ENCODE measurements at places on chromosomes 5 and 9.

DNA sequence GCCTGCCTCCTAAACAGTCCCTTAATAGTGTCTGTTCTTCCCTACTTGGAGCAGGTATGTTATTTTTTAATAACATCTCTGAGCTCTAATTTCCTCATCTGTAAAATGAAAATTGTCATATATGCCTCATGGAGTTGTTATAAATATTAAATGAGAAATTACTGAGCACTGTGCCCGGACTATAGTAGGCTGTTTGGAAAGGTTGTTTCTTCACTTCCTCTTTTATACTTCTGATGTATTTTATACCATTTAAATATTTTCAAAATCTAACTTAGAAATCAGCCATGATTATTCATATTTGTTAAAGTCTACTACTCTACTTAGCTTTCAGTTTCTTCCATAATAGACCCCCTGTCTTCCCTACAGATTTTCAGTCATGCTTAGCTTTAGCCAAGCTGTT is 30.5 kb upstream of the HAPLN1 start:
- DNase-seq: no peak

DNA sequence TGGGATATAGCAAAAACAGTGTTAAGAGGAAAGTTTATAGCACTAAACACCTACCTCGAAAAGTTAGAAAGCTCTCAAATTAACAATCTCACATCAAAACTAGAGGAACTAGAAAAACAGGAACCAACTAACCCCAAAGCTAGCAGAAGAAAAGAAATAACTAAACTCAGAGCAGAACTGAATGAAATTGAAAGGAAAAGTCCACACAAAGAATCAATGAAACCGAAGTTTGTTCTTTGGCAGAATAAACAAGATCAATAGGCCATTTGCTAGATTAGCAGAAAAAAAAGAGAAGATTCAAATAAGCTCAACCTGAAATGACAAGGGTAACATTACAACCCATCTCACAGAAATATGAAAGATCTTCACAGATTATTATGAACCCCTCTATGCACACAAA is 234.8 kb upstream of the ISL1 start:
- no peak for DNase-seq

- DNase-seq: no peak
Measured at GRCh38 chr9:132969783-132970182, 8.7 kb upstream of the GFI1B start.

DNA sequence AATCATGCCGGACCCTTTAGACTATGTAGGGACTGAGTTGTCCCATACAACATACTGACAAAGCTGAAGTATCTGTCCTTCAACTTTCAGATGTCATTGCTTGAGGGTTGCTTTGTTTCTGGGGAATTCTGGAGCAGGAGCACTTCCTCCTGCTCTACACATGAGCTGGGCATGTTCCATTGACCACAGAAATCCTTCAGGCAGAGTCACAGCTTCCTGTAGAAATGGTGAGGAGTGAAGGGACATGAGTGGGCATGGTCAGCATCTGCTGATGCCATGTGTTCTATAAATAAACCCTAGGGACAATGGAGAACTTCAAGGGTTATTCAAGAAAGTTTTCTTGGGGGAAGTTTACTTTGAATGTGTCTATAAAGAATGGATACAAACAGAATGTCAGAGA is 296.6 kb upstream of the FBXL7 start:
- DNase-seq: no peak

GRCh38 chr5:87418506-87418905 is 5.8 kb upstream of the CCNH start:
- DNase-seq: no peak

GRCh38 chr9:131657037-131657377 is 82.9 kb downstream of the RAPGEF1 start:
- no peak for DNase-seq

DNA sequence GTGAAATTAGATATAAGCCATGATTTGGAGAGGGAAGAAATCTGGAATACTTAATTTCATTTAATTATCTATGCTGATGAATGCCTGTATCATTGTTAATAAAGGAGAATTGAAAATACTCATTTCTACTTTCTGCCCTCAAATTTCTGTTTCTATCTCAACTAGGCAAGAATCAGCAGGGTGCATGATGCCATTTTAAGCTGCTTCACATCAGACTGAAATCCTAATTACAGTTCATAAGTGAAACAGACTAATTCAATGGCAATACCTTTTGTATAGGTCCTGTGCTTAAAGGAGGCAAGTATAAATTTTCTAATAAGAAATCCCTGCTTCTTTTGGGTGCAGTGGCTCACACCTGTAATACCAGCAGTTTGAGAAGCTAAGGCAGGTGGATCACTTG is 22.3 kb upstream of the TAL2 start:
- no peak for DNase-seq

GRCh38 chr9:115672477-115673316 is 480.9 kb upstream of the PAPPA start:
- DNase-seq: peak; percentile 10

- DNase-seq: peak; percentile 17
Measured at GRCh38 chr5:9829621-9830020, 199.5 kb upstream of the TAS2R1 start.

DNA sequence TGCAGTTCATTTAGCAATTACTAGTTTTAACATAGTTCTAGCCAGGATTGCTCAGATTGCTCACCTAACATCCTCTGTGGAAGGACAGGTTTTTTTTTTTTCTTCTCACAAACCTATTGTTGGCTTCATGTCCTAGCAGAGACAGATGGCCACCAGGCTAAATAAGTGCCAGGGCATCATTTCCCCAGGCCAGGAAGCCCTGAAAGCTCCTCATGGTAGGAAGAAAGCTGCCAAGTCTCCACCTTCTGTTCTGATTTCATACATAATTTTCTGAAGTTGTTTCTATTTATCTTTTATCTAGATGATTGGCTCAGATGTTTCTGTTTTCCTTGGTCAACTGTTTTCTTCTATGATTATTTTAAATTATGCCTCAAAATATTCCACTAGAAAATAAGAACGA is 31.0 kb downstream of the EFCAB9 start:
- no peak for DNase-seq

Data from GM23338 (cell line).